ENCODE measurements at places on chromosomes 6 and 20.

DNA sequence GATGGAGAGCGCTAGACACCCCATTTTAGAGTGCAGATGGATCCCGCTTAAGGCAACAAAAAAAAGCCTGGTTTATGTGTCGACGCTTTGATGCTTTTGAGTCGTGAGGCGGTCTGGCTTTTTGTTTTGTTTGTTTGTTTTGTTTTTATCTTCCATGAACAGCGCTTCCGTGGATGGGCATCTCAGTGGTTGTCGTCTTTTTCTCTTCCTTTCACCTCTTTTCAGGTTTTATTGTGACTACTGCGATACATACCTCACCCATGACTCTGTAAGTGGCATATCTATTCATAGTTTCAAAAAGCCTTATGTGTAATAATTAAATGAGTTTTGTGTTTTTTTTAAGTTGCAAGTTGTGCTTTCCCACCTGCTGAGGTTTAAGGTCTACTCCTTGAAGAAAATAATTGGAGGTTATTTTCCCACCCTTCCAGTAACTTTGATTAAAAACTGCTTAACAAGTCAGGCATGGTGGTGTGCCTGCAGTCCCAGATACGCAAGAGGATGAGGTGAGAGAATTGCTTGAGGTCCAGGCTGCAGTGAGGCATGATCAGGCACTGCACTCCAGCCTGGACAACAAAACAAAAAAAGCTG is 476 bp downstream of the SNRPC start:
- no peak for DNase-seq

- DNase-seq = no peak
These were observed 55.4 kb upstream of the SAYSD1 start for GRCh38 chr6:39170389-39170788.

DNA sequence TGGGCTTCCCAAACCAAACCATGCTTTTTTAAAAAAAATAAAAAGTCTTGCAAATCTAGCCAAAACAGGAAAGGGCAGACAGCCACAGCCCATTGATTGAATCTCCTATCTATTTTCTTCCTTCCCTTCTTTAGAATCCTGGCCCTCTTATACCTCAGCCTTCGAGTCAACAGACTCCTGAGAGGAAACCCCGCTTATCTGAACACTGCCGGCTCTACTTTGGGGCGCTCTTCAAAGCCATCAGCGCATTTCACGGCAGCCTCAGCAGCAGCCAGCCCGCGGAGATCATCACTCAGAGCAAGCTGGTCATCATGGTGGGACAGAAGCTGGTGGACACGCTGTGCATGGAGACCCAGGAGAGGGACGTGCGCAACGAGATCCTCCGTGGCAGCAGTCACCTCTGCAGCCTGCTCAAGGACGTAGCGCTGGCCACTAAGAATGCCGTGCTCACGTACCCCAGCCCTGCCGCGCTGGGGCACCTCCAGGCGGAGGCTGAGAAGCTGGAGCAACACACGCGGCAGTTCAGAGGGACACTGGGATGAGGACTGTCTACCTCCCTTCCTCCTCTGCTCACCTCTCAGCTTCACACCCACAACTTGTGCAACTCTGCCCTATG is 10.1 kb upstream of the RTF2 start:
- no peak for DNase-seq

- no peak for DNase-seq
These were observed 20.4 kb downstream of the ZNF184 start for GRCh38 chr6:27452496-27452897.

- DNase-seq = no peak
These were observed 8.3 kb downstream of the PPP1R3G start for GRCh38 chr6:5093231-5094015.

DNA sequence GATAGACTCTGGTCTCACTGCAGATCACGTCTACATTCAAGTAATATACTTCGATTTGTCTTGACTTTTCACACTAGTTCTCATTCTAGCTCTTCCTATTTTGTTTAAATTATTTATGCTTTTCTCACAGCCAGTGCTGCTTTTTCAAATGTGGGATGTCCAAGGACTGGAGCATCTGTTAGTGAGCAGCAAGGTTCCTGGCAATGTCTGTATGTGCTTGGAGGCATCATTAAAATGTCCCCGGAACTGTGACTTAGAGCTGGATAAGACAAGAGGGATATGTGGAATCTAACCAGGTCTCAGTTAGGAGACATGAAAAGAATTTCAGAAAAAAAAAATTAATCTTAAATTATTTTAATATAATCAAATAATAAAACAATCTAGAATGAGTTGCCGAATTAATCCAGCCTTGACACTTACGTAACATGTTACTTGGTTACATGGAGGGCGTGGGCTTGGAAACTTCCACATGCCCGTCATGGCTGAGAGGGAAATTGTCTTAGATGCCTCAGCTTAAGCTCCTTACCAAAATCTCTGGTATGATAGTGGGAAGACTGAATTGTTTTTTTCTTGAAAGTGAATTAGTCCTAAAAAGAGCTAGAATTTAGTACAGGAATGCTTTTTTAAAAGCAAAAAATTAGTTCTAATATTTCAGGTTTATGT is 21.4 kb upstream of the CARMIL1 start:
- DNase-seq = no peak

- no peak for DNase-seq
These were observed 473.6 kb downstream of the EPHA7 start for GRCh38 chr6:92945799-92946198.

DNA sequence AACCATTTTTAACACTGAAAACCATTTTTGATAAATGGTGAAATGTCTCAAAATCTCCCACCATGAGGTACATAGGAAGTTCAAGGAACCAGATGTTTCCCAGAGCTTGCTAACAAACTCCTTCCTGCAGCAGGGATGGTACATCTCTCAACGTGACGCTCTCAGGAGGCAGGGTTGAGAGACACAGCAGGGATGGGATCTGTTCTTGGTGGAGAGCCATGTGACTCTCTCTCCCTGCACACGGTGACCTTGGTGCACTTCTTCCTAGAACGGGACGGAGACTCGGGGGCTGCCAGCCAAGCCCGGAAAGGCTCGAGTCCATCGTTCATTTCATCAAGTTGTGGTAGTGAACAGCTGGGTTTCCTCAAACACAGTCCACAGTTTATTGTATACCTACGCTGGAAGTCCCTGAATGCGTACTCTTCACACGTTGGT is 94.2 kb downstream of the FAM50B start:
- DNase-seq = no peak

- no peak for DNase-seq
These were observed 9.1 kb downstream of the GOPC start for GRCh38 chr6:117592983-117593759.

DNA sequence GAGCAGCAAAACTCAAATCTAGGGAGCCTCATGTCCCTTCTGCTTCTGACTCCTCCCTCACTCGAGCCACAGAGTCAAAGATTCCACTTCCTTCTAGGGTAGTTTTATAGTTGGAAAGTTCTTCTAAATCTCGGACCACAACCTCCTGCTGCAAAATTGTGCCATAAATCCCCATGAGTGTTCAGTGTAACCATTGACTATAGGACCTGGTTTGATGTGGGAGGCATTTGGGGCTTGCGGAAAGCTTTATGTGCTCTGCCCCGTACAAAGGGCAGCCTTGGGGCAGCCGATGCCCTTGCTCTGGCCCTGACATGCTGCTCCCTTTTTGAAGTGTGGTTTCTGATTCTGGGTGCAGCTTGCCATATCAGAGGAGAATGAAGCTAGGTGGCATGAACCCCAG is 43.6 kb upstream of the IER3 start:
- no peak for DNase-seq

GRCh38 chr20:58017970-58018530 is 210.4 kb downstream of the ANKRD60 start:
- no peak for DNase-seq

DNA sequence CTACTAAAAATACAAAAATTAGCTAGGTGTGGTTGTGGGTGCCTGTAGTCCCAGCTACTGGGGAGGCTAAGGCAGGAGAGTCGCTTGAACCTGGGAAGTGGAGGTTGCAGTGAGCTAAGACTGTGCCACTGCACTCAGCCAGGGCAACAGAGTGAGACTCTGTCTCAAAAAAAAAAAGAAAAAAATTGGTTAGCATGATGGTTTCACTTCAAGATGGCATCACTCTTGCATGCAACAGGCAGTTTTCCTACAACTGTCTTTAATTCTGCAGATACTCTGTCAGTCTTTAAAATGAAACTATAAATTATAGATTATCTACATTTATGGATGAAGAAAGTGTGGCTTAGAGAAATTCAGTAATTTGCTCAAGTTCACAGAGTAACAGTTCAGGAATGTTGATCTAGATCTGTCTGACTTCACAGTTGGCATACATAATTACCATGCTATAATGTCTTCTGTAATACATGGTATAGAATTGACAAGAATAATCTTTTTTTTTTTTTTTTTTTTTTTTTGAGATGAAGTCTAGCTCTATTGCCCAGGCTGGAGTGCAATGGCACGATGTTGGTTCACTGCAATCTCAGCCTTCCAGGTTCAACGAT is 27.0 kb downstream of the ITCH start:
- no peak for DNase-seq

DNA sequence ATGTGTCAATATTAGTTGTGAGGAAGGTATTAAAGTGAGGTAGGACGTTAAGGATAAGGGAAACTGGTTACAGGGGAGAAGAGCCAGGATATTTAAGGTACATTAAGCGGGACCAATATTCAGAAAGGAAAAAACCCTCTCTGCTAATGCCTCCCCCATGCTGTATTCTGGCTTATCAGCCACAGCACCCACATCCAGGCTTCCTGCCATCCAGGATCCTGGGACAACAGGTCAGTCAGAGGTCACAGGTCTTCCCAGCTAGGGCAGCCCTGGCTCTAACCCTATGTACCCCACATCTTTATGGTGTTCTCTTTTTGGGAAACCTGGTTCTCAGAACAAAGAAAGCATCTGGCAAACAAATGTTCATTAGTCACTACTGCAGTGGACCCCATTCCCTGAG is 5.3 kb downstream of the DDRGK1 start:
- DNase-seq = no peak

DNA sequence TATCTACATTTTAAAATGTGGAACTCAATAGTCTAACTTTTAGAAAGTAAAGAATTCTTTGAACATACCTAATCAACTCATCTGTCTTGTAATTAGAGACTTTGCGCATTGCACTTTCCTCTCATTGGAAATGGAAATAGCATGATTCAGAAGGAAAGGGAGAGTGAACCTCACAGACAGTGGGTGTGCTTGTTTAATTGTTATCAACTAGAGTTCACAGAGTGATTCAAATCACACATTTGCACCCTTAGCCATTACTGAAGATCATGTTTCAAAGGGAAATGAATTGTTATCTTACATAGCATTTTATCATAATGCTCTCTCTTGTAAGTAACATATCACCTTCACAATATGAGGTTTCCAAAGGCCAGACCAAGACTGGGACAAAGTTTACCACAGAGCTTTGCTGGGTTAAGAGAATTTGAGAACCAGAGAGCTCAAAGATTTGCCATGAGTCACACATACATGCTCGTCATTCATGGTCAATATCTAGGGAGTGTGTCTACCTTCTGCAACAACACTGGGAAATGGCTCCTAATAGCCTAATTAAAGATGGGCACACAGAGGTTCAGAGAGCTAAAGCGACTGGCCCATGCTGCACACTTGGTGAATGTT is 21.5 kb downstream of the GSTA3 start:
- DNase-seq = no peak

DNA sequence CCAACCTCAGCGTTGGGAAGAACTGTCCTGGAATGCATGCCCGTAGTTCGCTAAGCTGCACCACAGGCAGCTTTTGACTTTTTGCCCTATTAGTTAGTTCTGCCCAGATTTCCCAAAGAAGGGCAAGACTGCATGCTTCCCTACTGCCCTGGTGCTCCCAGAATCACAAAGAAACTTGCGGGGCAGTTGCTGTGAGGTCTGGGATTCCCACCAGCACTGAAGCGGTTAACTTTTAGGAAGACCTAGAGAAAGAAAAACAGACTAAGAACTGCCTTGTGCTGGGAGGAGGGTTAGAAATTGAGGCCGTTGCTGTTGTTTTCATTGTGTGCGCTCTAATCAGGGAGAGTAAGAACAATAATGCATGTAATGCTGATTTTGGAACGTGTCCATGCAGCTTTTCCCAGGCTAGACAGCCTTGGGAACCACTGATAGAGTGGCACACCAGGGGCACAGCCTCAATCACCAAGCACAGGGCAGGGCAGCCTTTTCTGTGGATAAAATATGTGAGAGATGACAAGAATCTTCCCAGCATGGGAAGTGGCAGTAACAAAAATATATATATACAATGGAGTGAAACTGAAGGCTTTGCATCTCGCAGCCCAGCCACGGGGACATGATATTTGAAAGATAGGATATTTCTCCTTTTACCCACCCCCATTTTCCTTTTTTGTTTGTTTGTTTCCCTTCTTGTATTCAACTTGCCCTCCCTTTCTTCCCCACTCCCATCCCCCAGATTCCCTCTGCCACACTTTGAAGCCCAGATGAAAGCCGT is 137.7 kb upstream of the HEY2 start:
- no peak for DNase-seq

DNA sequence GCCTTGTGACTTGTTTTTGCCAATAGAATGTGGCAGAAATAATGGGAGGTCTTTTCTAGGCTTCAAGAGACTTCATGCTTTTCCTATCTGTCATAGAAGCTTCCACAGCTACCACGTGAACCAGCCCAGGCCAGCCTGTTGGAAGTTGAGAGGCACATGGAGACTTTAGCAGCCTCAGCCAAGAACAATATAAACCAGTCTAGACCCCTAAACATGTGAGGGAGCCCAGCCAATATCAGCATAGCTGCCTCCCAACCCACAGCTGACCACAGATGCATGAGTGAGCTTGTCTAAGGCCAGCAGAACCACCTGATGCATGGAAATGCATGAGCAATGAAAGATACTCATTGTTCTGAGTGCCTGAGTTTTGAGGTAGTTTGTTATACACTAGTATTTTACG is 540.7 kb upstream of the BTBD3 start:
- DNase-seq = no peak

Data from stimulated activated naive CD4-positive, alpha-beta T cell treated with Interleukin-2 at 50 U/mL for 16 hours (primary cell).